ENCODE measurements at places on chromosomes 1 and 21.

DNA sequence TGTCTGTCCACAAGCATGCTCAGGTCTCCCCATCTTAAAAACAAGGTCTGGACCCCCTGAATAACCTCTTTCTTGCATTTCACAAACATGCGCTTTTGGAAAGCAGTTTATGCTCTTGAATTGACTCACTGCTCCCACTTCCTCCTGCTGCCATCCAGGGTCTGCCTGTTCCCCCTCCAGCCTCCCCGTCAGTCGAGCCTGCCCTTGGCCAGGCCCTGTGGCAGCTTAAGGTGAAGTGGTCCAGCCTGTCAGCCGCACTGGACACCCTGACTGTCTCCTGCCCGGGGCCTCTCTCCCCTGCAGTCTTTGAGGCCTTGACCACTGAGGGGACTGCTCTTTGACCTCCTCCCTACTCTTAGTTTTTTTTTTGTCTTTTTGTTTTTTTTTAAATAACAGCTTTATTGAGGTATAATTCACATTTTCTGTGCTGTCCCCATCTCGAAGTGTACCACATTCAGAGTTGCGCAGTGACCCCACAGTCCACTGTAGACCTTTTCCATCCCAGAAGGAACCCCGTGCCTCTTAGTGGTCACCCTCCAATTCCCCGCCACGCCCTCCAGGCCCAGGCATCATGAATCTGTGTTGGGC lies 18.3 kb downstream of the GPR137B start:
- DNase-seq = no peak

DNA sequence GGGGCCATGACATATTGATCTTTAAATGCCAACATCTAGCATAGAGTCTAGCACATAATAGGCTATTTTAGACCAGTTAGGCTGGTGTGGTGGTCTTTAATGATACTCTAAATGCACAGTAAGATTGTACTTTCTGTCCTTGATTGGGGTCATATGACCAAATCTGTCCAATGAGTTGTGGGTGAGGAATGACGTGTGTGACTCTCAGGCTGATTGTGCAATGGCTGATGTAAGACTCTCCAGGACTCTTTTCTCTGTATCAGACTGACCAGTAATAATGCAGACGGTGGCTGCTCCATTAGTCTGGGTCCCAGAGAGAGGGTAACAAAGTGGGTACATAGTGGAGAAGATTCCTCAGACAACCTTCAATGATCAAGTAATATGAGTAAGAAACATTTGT lies 541.6 kb upstream of the CAMK1G start:
- no peak for DNase-seq

DNA sequence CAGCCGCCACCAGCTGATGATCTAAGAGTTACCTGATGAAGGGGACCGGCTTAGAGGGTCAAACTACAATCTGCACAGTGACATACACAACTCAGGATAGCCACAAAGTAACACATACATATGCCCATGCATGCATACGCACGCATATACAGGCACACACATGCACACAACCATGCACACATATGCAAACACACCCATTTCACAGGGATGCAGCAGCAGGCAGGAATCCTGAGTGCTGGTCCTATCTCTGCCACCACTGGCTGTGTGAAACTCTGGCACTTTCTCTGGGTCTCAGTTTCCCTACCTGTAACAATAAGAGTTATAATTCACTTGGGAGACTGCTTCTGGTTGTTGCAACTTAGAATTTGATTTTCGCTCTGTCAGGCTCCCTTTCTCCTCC lies 520.2 kb downstream of the PTPRU start:
- no peak for DNase-seq

- DNase-seq = no peak
Measured at GRCh38 chr1:10540277-10541005, 65.7 kb downstream of the PEX14 start.

- DNase-seq = no peak
Measured at GRCh38 chr1:80066060-80066459, 1059.5 kb upstream of the ADGRL4 start.

DNA sequence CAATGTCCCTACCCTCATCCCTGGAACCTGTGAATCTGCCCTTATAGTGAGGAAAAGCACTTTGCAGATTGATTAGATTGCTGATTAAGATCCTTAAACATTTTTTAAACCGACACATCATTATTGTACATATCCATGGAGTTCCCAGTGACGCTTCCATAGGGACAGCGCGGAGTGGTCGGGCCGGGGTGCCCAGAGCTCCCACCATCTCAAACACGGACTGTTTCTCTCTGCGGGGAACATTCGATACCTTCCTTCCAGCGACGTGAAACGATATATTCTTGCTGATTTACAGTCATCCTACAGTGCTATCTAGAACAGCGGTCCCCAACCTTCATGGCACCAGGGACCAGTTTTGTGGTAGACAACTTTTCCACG lies 4.0 kb downstream of the KRTAP10-12 start:
- DNase-seq = no peak

DNA sequence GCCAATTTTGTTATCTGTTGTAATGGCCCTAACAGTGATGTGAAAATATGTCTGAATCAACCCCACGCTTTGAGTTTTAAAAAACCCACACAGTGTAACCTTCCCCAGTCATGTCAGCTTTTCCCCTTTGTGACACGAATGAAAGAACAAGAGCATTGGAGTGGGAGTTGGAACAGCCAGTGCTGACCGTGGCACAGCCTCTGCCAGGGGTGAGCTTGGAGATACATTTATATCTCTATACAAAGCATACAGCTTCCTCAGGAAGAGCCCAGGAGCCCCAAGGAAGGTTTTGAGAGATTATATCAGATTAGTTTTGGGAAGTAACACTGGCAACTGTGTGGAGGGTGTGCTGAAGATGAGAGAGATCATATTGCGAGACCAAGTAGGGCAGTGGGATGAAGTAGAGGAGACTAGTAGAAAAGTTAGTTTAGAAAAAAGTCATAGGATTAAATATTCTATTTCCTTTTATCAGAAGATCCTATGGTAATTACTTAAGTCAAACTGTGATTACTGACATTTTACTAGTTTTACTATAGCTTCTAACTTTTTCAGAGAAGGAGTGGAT lies 15.9 kb downstream of the LRRC8B start:
- DNase-seq = no peak

DNA sequence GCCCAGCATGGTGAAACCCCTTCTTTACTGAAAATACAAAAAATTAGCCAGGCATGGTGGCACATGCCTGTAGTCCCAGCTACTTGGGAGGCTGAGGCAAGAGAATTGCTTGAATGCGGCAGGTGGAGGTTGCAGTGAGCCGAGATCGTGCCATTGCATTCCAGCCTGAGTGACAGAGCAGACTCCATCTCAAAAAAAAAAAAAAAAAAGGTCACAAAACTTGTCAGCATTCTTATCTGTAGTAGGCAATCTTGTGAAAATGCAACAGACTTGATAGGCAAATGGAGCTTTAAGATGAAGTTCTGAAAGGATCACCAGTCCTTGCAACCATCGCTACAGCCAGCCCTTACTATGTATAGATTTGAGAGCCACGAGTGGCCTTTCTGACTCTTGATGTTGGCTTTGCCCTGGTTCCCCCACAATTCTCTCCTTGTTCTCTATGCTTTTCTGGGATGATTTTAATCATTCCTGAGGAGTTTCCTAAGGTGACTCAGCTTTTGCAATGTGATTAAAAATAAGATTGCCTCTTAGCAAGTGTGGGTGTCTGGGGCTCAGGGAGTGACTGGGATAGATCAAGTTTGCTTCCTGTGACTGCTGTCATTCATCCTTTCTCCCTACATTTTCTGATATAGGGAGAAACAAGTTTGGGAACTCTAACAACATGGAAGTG lies 7.1 kb upstream of the MAP1LC3C start:
- DNase-seq = no peak

- no peak for DNase-seq
Measured at GRCh38 chr1:54342742-54343687, 63.2 kb downstream of the SSBP3 start.

DNA sequence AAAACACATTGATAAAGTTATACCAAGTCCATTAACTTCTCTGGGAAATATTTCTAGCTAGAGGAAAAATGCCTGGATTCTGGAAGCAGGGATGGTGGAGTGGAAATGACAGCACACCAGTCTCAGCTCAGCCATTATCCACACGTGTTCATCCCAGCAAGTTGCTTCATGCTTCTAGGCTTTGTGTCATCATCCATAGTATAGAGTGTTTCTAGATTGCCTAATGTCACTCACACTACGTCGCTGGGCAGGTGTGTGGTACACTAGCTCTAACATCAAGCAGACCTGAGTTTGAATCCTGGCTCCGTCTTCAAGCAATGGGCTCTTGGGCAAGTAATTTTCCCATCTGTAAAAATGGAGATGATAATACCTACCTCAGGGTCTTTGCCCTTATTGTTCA lies 326.3 kb downstream of the PBX1 start:
- no peak for DNase-seq

All from HuH-7.5 (cell line).